ENCODE measurements at places on chromosomes 3 and 15. TPM values are rescaled to one million over a fixed set of nuclear protein-coding genes. Genes with fewer than 3 reads are reported as not detected.

SETD5 gene
- total RNA-seq: 146 TPM

SLCO2A1 gene
- not detected for total RNA-seq

SRGAP3 gene
- total RNA-seq: 5.5 TPM

SUSD5 gene
- not detected for total RNA-seq

RLBP1 gene
- total RNA-seq: not detected

KBTBD8 gene
- total RNA-seq: 6.2 TPM

PLSCR2 gene
- not detected for total RNA-seq

All from activated naive CD8-positive, alpha-beta T cell treated with anti-CD3 and anti-CD28 coated beads, Interleukin-2, amount 10 ng/mL, durations not matched to agents 7 days and 5 days (primary cell).